Daoy (cell line): ENCODE measurements at places on chromosomes 16 and 17. TPM values are rescaled to one million over a fixed set of nuclear protein-coding genes. Genes with fewer than 3 reads are reported as not detected.

GRCh38 chr17:52938623-52939230, 780.2 kb upstream of the CA10 start:
- DNase-seq, result no peak

DNA sequence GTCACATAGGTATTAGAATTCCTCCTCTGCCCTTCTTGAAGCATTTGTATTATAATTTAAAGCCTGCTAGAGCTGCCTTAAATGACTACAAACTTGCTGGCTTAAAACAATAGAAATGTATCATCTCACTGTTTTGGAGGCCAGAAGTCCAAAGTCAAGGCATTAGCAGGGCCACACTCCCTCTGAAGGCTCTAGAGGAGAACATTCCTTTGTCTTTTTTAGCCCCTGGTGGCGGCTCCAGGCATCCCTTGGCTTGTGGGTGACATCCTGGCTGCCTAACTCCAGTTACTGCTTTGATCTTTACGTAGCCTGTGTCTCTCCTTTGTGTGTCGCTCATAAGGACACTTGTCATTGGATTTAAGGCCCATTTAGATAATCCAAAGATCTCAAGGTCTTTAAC, 186.6 kb upstream of the SALL1 start:
- no peak for DNase-seq

DNA sequence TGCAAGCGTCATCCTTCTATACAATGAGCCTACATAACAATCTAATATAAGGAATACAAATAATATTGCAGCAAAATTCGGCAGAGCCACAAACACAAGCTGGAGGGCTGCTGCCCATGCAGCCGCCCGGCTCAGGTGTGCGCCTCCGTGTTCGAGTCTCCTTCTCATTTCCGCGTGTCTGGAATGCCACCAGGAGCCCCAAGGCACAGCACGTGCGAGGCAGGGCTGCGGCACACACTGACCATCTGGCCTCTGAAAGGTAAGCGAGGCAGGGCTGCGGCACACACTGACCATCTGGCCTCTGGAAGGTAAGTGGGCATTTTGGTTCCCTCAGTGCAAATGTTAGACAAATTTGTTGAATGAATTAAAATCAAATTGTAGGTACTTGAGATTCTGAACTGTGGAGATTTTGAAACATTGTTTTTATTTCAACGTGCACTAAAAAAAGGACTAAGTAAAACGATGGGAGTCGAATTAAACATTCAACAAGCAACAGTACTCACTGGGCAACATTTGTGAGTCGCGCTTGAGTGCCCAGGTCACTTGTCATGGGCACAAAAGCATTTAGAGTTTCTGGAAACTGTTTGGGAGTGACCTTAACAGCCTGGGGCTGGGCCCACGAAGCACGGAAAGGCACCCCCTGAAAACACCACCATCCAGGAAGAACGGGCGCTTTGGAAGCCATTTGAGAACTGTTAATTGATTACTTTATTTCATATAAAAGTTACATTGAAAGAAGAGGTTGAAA, 37.4 kb downstream of the ZDHHC7 start:
- no peak for DNase-seq

- DNase-seq, result no peak
These were observed 2.3 kb upstream of the SHISA6 start for GRCh38 chr17:11238705-11239104.

GRCh38 chr16:70163596-70163995, 10.0 kb upstream of the CLEC18C start:
- DNase-seq, result no peak

DNA sequence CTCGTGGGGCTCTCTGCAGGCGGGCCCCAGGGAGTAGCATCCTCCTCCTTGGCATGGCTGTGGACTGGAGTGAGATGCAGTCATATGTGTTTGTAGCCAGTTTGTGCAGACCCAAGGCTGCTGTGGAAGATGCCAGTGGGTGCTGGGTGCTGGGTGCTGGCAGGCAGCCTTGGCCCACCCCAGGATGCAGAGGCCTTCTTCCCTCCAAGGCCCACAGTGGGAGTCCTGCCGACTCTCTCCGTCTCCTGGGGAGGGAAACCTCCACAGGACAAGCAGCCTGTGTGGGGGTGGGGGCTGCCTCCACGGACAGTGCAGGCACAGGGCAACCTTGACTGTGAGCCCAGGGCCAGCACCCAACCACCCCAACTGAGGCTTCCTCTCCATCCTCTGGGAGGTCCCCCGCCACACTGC, 13.8 kb upstream of the TMEM92 start:
- no peak for DNase-seq

DNA sequence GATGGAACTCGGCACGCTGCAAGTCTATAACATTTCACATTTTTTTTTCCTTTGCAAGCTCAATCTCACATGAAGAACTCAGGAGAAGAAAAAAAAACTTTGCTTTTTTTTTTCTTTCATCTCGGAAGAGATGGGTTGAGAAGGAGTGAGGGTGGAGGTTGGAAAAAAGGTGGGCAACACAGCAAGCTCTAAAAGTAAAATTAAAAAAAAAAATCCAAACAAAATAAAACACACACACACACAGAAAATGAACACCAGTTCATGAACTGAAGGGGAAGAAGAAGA, 2.5 kb downstream of the MAF start:
- no peak for DNase-seq

DNA sequence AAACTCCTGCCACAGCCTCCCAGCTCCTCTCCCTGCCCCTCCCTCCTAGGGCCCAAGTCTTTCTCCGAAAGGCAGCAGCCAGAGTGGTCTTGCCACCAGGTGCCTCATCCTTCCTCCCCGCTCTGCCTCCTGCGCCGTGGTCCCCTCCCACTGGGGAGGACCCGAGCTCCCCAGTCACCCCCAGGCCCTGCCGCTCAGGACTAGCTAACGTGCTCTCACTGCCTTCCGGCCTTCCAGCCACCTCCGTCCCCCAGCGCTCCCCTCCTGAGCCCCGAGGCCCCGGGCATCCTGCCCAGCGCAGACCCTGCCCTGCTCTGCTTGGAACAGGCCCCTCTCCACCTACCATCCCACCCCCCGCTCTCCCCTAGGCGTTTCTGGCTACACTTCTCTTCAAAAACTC, 19.4 kb upstream of the COL1A1 start:
- peak; percentile 8 for DNase-seq

DNA sequence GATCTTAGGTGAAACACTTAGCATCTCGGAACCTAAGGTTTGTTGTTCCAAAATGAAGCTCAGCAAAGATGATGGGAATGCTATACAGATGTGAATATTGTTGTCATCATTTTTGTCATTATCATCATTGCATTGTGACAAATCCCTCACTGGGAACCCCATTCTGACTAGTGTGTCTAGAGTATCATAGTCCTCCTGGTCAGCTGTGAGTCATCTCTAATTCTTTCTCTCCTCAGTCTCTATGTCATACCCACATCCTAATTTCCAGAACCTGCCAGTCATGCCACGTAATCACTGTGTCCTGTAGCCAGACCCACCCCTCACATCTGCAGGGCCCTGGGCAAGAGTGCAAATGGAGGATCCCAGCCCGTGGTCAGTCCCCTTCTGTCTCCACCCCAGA, 60.5 kb upstream of the CLEC3A start:
- peak; percentile 61 for DNase-seq

DNA sequence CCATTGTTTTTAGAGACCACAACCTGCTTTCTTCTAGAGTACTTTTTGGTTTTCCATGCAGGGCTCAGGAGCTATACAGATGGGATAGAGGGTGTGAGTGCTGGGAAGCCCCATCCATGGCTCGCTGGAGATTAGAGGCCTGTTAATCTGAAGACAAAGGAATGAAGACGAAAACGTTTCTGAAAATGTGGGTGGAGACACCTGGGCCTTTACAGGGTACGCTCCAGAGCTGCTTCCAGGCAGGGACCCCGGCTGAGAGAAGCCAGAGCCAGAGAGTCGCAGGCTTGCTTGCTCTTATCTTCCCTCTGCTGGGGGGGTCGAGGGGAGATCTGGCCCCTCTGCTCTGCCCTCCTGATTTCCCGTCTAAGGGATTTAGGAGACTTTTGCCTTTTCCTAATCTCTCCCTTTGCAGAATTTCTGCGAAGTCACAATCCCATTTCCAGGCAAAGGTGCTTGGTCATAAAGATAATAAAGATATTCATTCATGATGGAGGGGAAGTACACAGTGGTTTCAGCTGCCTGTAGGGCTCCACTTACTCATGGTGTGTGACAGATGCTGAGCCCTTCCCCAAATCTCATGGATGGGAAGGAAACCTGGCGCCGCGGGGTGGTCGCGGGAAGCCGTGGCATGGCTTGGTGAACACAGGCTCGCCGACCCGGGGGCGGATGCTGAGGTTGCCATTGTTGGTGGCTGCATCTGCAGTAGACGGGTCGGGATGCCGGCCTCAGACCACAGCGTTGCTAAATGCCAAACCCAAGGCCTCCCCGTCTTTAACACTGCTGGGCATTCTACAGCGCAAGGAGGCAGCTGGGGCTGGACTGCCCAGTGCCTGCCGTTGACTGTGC, 4.8 kb upstream of the SOCS3 start:
- peak; percentile 67 for DNase-seq

DNA sequence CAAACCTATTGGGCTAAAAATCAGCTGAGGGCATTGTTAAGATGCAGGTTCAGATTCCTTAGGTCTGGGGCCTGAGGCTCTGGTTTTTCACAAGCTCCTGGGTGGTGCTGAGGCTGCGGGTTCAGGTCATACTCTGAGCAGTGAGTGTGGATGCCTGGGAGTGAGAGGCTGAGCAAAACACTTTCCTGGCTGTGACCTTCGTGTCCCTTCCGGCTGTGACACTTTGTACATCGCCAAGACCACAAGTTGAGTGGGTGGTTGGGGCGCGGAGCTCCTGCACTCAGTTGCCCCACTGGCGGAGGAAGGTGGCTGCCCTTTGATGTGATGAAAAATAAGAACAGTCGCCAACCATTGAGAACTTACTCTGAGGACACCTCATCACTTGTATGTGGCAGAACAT, 24.8 kb downstream of the CCR7 start:
- no peak for DNase-seq

DNA sequence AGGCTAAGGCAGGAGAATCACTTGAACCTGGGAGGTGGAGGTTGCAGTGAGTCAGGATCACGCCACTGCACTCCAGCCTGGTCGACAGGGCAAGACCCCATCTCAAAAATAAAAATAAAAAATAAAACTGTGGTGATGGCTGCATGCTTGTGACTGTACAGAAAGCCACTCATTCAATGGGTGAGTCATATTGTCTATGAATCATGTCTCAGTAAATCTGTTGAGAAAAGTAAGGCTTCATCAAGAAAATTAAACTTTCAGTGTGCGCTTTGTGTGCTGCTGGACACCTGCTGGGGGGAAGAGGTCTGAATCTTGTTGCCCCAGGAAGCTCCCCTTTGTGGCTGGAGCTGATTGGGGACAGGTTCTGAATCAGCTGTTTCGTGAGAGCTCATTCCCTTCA, 11.3 kb downstream of the NUBP1 start:
- DNase-seq, result peak; percentile 36

- peak; percentile 10 for DNase-seq
These were observed 170.3 kb downstream of the CHD9 start for GRCh38 chr16:53224951-53225533.

DNA sequence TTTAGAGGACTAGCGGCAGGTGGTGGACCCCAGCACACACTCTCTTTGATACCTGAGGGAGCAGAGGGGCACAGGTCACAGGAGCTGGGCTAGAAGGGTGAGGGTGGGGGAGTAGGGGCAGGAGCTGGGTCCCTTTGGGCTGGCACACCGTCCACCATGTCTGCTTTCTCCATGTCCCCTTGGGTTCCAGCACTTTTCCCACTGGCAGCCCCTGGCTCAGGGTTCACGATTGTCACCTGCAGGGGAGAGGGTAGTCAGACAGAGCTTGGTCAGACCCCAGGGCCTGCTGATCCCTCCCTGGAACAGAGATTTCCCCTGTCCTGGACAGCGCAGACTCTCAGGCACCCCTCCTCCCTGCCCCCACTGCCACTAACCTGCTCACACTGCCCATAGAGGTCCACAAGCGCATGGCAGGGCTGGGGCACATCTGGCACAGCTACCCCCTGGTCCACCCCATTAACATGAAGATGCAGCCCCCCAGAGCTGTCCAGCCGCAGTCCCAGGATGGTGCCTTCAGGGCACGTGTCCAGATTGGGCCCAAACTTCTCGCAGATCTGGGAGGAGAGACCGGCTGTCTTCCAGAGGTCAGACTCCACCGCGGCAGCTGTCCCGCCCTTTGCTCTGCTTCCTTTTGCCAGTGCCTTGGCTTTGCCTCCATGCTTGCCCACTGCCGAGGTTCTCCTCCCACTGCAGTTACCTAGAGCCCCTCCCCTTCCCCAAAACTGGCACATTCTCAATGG, 3.1 kb upstream of the GPS2 start:
- DNase-seq, result no peak

DNA sequence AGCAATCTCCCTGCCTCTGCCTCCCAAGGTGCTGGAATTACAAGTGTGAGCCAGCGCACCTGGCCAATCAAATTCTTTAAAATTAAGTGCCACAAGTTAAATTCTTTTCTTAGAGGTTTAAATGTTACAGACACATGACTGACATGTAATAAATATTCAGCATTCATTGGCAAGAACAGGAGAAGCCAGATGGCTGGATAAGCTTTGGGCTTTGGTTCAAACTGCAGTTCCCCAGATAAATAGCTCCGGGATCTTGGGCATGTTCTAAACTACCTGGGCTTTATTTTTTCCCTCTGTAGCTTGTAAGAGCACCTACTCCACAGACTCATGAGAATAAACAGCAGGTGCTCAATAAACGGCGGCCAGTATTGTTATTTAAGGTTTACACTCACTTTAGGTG, 34.1 kb downstream of the ABAT start:
- no peak for DNase-seq

- no peak for DNase-seq
These were observed 11.9 kb upstream of the TEDC2 start for GRCh38 chr16:2447920-2448583.

DNA sequence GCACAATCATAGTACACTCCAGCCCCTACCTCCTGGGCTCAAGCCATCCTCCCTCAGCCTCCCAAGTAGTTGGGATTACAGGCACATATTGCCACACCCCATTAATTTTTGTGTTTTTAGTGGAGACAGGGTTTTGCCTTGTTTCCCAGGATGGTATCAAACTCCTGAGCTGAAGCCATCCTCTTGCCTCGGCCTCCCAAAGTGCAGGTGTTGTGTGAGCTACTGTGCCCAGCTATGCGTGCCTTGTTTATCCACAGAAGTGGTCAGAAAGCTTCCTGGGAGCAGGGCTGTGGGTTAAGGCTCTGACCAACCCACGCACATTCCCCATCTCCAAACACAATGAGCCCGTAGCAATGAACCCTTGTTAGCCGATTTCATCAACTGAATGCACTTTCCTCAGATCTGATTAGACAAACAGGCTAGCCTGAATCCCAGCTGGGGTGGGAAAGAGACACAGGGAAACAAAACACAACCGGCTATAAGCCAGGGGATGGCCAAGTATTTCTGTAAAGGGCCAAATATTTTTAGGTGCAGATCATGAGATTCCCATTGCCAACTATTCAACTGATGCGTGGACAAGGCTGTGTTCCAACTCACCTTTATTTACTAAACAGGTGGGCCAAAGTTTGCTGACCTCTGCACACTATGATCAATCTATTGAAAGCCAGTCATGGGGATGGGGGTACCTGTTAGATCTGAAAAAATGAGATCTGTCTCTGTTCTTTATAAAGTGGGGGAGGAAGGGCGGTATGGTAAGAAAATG, 193.6 kb downstream of the CPPED1 start:
- DNase-seq, result peak; percentile 44

- DNase-seq, result no peak
These were observed 17.1 kb upstream of the FLCN start for GRCh38 chr17:17254036-17254435.

Gene CACNG3
- total RNA-seq, result not detected in 2 replicates

Gene COG4
- total RNA-seq, result 35.3 and 35.5 TPM in 2 replicates

Gene DPEP1
- 0.09 TPM in 1 of 2 replicates, not detected in the other for total RNA-seq

Gene RGS9
- total RNA-seq, result 0.24 and 1.1 TPM in 2 replicates

Gene RAI1
- 5.2 and 5.9 TPM in 2 replicates for total RNA-seq

Gene OR4D2
- total RNA-seq, result not detected in 2 replicates

Gene SRSF1
- 499 and 574 TPM in 2 replicates for total RNA-seq
